Tracheal epithelial cell (primary cell): ENCODE measurements at places on chromosomes 3 and 15. TPM values are rescaled to one million over a fixed set of nuclear protein-coding genes. Genes with fewer than 3 reads are reported as not detected.

Gene P3H2
- total RNA-seq = 9.0 and 18.1 TPM in 2 replicates

Gene AP3B2
- total RNA-seq = 1.2 TPM in 1 of 2 replicates, not detected in the other

Gene GOLGA8R
- 0.24 and 1.5 TPM in 2 replicates for total RNA-seq

Gene ANKRD34C
- not detected in 2 replicates for total RNA-seq

Gene BCHE
- 0.72 and 0.85 TPM in 2 replicates for total RNA-seq

Gene ISG20
- total RNA-seq = 7.0 and 38.6 TPM in 2 replicates
